ENCODE measurements at places on chromosomes 11 and 22. TPM values are rescaled to one million over a fixed set of nuclear protein-coding genes. Genes with fewer than 3 reads are reported as not detected.

The OR10A2 gene
- not detected for total RNA-seq

GRCh38 chr22:32615874-32616564 is 141.4 kb downstream of the FBXO7 start:
- no peak for DNase-seq

- no peak for DNase-seq
Observed at GRCh38 chr11:97345032-97345431, 955.2 kb downstream of the JRKL start.

GRCh38 chr22:29256606-29257325 is 11.0 kb downstream of the RHBDD3 start:
- no peak for DNase-seq

DNA sequence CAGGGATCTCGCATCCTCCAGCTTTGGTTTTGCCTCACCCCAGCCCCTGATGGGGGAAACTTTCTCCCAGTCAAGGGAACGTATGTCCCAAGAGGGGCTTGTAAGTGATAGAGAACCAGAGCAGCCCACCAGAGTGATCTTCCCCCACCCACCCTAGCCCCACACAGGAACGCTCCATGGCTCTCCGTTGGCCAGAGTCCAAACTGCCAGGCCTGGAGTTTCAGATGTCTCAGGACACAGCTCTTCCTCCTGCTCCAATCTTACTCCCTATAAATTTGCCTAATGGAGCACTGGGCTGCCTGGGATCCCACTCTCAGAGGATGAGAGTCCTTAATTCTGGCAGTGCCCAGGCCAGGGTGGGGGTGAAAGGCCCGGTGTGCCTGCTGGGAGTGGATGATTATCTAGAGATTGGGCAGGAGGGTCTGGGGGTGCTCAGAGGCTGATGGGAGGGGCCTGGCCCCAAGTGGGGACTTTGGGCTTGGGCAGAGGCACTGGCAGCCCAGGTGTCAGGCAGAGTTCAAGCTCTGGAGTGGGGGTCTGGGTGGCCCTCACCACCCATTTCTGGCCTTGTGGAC is 79.9 kb downstream of the WNT7B start:
- DNase-seq = no peak

The HEPN1 gene
- not detected for total RNA-seq

The EXPH5 gene
- 0.55 TPM for total RNA-seq

The TMEM45B gene
- total RNA-seq = 3.1 TPM

DNA sequence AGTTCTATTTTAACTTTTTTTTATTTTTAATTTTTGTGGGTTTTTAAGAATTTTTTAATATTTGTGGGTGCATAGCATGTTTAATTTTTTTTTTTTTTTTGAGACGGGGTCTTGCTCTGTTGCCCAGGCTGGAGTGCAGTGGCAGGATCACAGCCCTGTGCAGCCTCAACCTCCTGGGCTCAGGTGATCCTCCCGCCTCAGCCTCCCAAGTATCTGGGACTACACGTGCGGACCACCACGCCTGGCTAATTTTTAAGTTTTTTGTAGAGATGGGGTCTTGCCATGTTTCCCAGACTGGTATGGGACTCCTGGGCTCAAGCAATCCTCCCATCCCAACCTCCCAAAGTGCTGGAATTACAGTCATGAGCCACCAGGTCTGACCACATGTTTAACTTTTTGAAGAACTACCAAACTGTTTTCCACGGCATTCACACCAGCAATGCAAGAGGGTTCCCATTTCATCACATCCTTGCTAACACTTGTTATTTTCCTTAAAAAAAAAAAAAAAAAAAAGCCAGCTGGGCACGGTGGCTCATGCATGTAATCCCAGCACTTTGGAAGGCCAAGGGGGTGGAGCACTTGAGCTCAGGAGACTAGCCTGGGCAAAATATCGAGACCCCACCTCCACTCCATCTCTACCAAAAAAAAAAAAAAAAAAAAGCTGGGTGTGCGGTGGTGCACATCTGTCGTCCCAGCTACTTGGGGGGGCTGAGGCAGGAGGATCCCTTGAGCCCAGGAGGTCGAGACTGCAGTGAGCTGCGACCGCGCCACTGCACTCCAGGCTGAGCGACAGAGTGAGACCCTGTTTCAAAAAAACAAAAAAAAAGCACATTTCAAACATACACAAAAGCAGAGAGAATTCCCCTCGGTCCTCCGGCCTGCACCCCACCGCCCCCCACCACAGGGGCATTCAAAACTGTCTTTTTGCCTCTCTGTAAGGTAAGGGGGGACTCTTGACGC is 16.7 kb upstream of the TXNRD2 start:
- no peak for DNase-seq

- DNase-seq = no peak
Observed at GRCh38 chr11:42651621-42652020, 660.2 kb upstream of the API5 start.

The ANO3 gene
- total RNA-seq = not detected

The SMIM35 gene
- 0.45 TPM for total RNA-seq

DNA sequence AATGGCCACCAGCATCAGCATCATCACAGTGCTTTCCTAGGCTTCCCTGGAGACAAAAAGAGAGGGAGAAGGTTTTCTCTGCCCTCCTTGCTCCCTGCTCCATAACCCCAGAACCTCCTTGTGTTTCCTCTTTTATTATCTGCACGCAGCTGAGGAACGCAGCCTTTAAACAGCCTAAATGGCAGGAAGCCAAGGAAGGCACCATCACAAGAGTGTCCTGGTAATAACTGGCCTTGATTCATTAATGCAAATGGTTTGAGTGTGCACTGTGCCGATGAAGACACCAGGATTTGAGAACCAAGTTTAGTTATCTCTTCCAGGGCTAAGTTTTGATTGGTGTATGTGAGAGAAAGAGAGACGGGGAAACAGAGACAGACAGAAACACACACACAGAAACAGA is 29.4 kb upstream of the DRD2 start:
- no peak for DNase-seq

The CLDN5 gene
- 0.38 TPM for total RNA-seq

DNA sequence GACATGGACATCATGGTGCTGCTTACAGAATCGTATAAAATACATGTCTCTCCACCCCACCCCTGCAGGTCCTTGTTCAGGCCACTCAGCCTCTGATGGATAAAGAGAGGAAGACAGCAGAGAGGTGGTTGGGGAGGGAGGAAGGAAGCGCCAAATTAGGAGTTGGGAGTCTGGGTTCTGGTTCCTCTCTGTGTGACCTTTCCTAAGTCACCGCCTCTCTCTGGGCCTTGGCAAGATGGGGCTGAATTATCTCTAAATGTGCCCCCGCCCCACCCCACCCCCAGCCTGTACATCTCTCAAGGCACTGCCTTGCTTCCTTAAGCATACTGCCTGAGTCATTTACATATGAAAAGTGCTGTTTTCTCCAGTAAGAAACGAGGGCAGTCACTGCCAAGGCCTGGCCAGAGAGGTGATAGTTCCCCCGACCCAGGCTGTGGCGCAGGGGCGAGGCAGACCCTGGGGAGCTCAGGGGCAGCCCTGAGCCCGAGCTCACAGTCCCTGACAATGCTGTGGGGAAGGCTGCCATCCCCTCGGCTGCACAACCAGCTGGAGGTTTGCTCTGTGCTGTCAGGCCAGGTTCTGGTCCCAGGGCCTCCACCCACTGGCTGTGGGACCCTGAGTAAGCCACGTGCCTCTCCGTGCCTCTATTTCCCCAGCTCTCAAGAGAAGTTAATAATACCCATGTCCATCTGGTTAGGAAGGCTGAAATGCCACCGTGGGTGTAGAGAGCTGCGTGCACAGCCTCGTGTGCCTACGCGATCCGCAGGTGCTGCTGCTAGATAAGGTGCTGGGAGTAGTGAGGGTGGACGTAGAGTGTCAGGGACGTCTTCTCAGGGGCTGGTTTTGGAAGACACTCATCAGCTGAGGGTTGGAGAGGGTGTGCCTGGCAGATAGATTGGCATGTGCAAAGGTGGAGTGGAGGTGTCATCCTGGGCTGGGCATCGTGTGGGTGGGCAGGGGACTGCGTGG is 55.3 kb downstream of the CACNA1I start:
- no peak for DNase-seq

DNA sequence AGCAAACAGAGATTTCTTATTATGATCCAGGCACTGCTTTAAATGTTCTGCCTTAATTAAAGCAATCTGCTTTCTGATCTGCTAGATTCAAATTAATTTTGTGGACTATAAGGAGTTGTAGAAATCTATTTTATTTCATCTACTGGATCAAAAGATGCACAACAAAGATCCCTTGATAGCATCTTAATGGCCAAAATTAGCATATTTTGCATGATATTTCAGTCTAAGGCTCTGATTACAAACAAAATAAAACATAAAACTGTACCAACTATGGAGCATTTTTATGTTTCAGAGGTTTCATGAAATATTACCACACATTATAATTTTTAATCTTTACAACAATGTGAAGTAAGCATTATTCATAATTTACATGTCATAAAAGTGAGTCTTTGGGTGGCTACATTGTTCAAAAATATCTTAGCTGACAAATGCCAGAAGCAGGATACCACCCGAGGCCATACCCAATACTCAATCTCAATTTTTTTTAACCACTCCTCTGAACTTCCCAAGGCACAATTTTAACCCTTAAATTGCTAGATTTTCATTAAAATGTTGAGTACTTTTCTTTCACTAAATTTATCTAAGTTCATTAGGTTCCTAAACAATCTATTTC is 929.5 kb downstream of the KCNA4 start:
- DNase-seq = no peak

DNA sequence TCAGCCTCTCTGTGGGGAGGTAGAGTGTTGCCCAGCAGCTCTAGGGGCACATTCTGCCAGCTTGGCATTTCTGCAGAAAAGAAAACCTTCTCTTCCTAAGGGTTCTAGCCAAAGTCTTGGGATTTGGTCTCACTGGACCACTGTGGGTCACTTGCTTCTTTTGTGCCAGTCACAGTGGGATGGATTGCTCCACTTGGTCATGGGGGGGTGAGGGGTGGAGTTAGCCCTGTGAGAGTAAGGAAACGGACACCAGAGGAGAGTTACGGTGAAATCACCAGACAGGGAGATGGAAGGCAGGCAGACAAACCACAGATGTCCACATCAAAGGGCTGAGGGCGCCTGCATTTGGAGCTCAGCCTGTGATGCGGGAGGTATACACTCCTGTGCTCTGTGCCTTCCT is 10.8 kb downstream of the SGSM1 start:
- DNase-seq = no peak

DNA sequence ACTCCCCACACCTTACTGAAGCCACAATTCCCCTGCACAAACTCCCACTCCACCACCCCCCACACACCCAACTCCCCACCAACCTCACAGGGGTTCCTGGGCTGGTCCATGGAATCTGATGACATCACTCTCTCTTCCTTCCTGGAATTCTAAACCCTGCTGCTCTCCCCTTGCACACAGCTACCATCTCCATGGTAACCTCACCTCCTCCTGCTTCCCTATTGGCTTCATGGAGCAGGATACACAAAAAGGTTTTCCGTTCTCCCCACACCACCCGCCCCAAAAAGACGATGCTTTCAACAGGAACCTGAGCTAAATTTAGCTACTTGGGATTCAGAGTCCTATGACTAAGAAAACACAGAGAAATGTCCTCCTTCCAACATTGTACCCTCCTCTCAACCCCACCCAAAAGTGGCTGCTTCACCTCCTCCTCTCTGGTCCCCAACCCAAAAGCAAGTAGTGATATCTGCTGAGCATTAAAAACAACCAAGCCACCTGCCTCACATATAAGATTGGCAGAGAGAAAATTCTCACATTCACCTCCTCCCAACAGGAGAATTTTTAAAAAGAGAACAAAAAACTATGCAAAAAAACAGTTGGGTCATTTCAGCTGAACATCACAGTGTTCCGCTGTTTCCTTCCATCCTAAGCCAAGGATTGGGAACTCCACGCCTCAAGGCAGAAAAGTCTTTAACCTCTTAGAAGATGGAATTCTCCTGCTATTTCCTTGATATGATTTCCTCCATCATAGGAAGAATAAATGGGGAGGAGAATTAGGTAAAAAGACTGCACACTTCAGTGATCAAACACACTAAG is 66.9 kb downstream of the RBFOX2 start:
- no peak for DNase-seq

DNA sequence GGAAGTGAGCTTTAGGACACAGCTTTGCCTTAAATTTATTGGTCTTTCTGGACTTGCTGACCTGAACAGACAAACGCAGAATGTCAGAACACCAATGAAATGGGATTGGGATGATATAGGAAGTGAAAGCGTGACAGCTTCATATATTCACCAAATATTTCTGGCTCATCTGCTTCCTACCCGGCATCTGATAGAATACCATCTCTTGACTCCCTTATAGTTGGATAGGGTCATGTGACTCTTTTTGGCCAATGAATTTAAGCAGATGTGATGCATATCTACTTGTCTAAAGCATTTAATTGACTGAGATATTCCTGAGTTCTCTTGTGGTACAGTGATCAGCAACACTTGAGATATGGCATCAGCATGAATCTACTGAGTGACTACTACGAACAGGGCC is 2.5 kb upstream of the CAPRIN1 start:
- no peak for DNase-seq

DNA sequence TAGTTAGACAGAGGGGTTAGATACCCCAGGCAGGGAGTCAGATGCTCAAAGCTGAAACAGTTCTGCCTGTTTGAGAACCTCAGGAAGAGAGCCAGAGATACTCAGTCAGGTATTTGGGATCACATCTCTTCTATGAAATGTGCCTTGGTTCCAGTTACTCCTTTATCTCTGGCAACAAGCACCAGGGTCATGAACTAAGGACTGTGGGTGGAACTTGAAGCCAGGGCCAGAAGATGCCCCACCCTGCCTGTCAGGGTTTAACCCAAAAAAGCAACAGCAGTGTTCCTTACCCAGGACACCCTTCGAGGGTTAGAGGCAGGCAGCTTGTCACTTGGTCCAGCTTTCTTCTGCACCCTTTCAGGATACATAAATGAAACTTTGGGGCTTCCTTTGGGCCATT is 15.0 kb upstream of the WT1 start:
- no peak for DNase-seq

DNA sequence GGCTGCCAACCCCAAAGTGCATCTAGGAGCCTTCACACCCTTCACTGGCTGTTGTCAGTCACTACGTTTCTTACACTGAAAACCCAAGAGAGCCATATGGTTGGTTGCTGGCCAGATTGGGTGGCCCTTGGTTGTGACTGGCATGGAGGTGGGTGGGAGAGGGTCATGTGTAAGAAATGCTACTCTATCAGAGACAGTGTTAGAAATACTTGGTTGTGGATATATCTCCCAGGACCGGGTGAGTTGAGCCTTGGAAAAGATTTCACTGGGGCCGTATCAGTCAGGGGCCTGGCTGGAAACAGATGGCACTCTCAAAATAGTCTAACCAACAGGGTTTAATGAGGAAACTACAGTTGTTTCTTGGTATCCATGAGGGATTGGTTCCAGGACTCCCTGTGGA is 15.2 kb downstream of the ENDOD1 start:
- no peak for DNase-seq

The APOA1 gene
- not detected for total RNA-seq

The ZC3H12C gene
- 3.8 TPM for total RNA-seq

- no peak for DNase-seq
Observed at GRCh38 chr11:103928802-103929161, 107.7 kb upstream of the DDI1 start.

Measured in activated CD4-positive, alpha-beta memory T cell treated with anti-CD3 and anti-CD28 coated beads, Interleukin-2, amount 10 ng/mL, durations not matched to agents 7 days and 5 days (primary cell).